Activated CD8-positive, alpha-beta T cell treated with anti-CD3 and anti-CD28 coated beads for 36 hours (primary cell): ENCODE measurements at places on chromosomes 13 and 19. TPM values are rescaled to one million over a fixed set of nuclear protein-coding genes. Genes with fewer than 3 reads are reported as not detected.
A peak's percentile ranks its signal among the peaks of the same experiment; 100 is the strongest.

DNA sequence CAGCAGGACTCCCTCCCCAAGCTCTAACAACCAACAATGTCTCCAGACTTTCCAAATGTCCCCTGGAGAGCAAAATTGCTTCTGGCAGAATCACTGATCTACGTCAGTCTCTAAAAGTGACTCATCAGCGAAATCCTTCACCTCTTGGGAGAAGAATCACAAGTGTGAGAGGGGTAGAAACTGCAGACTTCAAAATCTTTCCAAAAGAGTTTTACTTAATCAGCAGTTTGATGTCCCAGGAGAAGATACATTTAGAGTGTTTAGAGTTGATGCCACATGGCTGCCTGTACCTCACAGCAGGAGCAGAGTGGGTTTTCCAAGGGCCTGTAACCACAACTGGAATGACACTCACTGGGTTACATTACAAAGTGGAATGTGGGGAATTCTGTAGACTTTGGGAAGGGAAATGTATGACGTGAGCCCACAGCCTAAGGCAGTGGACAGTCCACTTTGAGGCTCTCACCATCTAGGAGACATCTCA, 6.2 kb upstream of the CEACAM5 start:
- no peak overlapping the region for H3K27ac ChIP-seq
- no peaks in the 10 kb centered on the region for H3K36me3 ChIP-seq
- peaks cover 33% of the 10 kb centered on the region for H3K27me3 ChIP-seq
- no peak overlapping the region for H3K4me3 ChIP-seq
- no peak for DNase-seq
- no peaks in the 10 kb centered on the region for H3K4me1 ChIP-seq

DNA sequence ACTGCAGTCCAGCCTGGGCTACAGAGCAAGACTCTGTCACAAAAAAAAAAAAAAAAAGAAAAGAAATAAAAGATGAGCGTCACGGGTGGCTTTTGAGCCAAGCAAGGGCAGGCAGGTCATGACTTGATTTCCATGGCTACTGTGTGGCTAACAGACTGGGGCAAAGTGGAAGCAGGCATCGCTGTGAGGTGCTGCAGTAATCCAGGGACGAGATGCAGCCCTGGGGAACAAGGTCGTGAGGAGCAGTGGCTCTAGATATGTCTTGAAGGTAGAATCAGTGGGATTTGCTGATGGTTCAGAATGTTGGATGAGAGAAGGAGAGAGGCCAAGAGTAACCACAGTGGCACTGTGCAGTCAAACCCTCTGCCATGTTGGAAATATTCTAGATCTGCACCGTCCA, 14.2 kb downstream of the HAS1 start:
- H3K27ac ChIP-seq = no peak overlapping the region
- peaks cover 16% of the 10 kb centered on the region for H3K36me3 ChIP-seq
- DNase-seq = no peak
- H3K4me1 ChIP-seq = peaks cover 12% of the 10 kb centered on the region
- H3K4me3 ChIP-seq = no peak overlapping the region

GRCh38 chr13:72071713-72072112, 204.7 kb upstream of the DACH1 start:
- no peak for DNase-seq
- no peaks in the 10 kb centered on the region for H3K36me3 ChIP-seq
- no peak overlapping the region for H3K4me3 ChIP-seq
- no peak overlapping the region for H3K27ac ChIP-seq

DNA sequence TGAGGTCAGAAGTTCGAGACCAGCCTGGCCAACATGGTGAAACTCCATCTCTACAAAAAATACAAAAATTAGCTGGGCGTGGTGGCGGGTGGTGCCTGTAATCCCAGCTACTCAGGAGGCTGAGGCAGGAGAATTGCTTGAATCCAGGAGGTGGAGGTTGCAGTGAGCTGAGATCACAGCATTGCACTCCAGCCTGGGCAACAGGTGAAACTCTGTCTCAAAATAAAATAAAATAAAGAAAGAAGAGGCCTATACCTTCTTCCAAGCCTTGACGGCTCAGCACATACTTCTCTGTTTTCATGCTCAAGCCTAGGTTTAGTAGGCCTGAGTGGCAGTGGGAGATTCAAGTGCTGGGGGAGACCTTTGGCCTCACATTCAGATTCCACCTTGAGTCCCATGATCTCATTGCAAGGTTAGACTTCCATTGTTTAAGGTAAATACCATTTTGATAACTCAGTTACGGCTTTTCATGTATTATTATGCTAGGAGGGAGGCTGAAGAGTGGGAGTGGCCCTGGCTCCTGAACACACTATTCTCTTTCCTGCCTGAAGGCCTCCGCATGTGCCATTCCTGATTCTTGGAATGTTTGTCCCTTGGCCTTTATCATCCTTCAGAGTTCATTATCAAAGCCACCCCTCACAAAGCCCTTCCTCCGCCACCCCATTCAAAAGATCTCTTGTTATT, 1.6 kb upstream of the SPINT2 start:
- no peaks in the 10 kb centered on the region for H3K36me3 ChIP-seq
- peak overlapping the region; percentile 16 for H3K4me3 ChIP-seq
- peaks cover 35% of the 10 kb centered on the region for H3K4me1 ChIP-seq
- DNase-seq = no peak
- peak overlapping the region; percentile 97 for H3K27ac ChIP-seq
- H3K27me3 ChIP-seq = peaks cover 5% of the 10 kb centered on the region

GRCh38 chr13:37049810-37050209, 9.7 kb downstream of the SUPT20H start:
- no peak for DNase-seq
- no peaks in the 10 kb centered on the region for H3K27me3 ChIP-seq
- H3K36me3 ChIP-seq = peaks cover 40% of the 10 kb centered on the region
- H3K4me3 ChIP-seq = no peak overlapping the region
- no peak overlapping the region for H3K27ac ChIP-seq
- peaks cover 36% of the 10 kb centered on the region for H3K4me1 ChIP-seq

- H3K4me1 ChIP-seq = peaks cover 18% of the 10 kb centered on the region
- H3K36me3 ChIP-seq = peaks cover 28% of the 10 kb centered on the region
- peak overlapping the region; percentile 3 for H3K27ac ChIP-seq
- H3K4me3 ChIP-seq = no peak overlapping the region
- no peaks in the 10 kb centered on the region for H3K27me3 ChIP-seq
- DNase-seq = no peak
Measured at GRCh38 chr13:77235456-77236022, 91.4 kb downstream of the MYCBP2 start.

- no peak for DNase-seq
- H3K36me3 ChIP-seq = no peaks in the 10 kb centered on the region
- H3K27ac ChIP-seq = no peak overlapping the region
- H3K4me3 ChIP-seq = no peak overlapping the region
- H3K4me1 ChIP-seq = no peaks in the 10 kb centered on the region
Measured at GRCh38 chr13:79972066-79972569, 368.8 kb downstream of the SPRY2 start.

DNA sequence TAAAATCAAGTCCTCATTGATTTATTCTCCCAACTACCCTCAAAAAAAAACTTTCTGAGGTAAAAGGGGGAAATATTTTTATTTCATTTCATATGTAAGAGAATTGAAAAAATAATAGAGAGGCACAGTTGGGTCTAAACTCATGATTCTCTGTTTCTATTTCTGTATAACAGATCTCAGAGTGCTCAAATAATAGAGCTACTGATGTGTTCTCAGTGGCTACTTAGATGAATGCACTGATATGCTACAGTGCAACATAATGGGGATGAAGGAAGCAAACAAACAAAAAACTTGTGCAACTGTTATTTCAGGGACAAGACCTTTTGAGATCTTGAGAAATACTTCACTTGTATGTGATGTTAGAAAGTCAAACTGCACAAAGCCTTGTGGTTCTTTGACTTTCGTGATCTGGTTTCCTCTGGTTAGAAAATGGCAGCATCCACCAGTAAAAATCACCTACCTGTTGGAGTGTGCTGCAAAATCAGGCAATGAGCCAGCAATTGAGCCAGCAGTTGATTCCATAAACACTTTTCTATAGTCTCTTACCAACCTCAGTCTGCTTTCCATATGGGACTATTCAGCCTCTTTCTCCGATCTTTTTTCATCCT, 9.7 kb upstream of the DACH1 start:
- H3K4me3 ChIP-seq = no peak overlapping the region
- H3K27ac ChIP-seq = no peak overlapping the region
- no peak for DNase-seq
- no peaks in the 10 kb centered on the region for H3K27me3 ChIP-seq

DNA sequence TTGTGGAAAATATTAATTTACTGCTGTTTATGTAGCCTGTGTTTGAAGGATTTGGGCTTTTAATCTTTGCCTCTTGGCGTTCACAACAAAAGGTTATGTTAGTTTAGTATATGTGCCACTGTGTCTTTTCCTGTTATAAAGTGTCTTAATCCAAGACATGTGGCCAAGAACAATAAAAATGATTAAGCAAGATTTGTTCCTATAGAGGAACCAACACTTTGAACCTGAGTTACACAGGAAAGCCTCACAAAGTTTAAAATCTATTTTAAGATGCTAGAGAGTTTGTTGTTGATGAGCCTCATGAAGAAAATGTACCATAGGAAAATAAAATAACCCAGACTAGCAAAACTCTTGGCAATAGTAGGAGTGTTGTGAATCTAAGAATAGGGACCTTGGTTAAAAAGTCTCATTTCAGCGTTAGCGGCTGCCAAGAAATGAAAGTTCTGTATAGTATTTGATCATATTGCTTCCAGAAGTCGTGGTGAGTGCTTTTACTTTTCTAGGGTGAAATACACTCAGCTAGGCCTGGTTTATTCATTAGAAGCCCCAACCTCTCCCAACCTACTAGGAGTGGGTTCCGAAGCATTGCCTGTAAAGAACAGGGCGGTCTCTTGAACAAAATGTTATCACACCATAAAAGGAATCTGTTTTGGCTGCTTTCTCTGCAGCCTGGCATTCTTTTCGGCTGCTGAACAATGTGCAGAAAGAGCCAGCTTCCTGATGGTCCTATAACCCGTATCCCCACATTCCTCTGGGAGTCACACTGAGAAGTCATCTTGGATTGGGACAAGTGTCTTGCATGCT, 102.6 kb downstream of the LRCH1 start:
- H3K27ac ChIP-seq = peak overlapping the region; percentile 64
- no peak for DNase-seq
- peaks cover 41% of the 10 kb centered on the region for H3K4me1 ChIP-seq
- no peaks in the 10 kb centered on the region for H3K27me3 ChIP-seq
- no peak overlapping the region for H3K4me3 ChIP-seq
- H3K36me3 ChIP-seq = peaks cover 21% of the 10 kb centered on the region

DNA sequence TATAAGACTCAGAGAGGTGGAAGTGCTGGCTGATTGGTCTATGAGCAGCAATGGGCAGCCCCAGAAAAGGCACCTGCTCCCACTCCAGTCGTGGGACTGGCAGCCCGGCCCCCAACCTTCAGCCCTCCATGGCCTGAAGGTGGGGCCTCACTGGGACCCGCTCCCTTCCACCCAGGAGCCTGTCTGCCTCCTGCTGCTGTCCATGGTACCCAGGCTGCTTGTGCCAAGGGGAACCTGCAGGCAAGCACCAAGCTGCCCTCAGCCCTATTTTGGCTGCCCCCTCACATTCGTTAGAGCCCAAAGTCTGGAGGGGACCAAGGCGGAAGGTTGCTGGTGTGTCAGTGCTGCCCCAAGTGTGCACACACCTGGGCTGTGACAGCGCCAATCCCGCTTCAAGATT, 2304.9 kb downstream of the PCDH9 start:
- H3K27ac ChIP-seq = no peak overlapping the region
- H3K4me3 ChIP-seq = no peak overlapping the region
- H3K4me1 ChIP-seq = no peaks in the 10 kb centered on the region
- H3K36me3 ChIP-seq = no peaks in the 10 kb centered on the region
- H3K27me3 ChIP-seq = no peaks in the 10 kb centered on the region
- DNase-seq = no peak

ZNF320 gene
- 7.0 TPM for total RNA-seq

PET100 gene
- total RNA-seq = 83.3 TPM

IGFL2 gene
- not detected for total RNA-seq

NCR1 gene
- 0.58 TPM for total RNA-seq
